Activated naive CD4-positive, alpha-beta T cell (primary cell): ENCODE measurements at places on chromosomes 5 and 9.

GRCh38 chr5:130115686-130116085 lies 211.4 kb downstream of the CHSY3 start:
- DNase-seq: no peak

DNA sequence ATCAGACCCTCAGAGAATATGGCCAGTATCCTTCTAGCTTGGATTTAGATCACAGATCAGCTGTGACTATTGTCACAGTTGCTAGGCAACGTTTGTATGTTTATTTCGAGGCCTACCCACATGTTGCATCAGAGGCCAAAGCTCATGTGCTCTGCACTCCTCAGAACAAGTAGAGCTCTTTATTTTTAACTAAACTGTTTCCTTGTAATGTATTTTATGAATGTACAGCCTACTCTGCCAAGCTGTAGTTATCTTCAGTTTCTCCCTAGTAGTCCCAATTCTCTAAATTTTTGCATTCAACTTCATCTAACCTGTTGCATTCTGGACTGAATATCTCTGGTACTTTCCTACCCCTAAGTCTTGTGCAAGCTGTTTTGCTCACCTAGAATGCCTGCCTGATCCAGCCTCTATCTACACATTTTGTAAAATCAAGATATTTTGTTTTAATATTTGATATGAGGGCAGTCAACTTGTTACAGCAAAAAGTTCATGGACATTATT lies 52.8 kb downstream of the CAST start:
- DNase-seq: no peak

GRCh38 chr5:52334367-52334766 lies 453.3 kb upstream of the ITGA1 start:
- DNase-seq: no peak

DNA sequence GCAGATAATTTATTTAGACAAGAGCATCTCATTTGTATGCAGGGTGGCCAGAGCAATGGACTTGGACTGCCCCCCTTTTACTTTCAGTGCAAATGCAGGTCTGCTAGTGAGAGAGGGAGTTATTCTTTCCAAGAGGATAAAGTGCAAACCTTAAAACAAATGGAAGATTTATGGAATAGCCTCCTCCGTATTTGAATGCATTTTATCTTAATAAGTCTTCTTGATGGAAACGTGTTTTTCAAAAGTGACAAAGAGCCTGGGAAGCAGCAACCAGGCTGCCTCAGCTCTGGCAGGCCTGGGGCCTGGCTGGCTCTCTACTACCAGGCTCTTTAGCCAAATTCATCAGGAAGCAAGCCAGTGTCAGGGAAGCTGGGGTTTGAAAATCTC lies 6.8 kb downstream of the NR2F1 start:
- DNase-seq: no peak

GRCh38 chr9:129568560-129569501 lies 52.1 kb downstream of the C9orf50 start:
- DNase-seq: no peak

- no peak for DNase-seq
Measured at GRCh38 chr5:59893429-59894227, at the start of gene PDE4D. PDE4D (minus strand) TSS chr5:59893726.

DNA sequence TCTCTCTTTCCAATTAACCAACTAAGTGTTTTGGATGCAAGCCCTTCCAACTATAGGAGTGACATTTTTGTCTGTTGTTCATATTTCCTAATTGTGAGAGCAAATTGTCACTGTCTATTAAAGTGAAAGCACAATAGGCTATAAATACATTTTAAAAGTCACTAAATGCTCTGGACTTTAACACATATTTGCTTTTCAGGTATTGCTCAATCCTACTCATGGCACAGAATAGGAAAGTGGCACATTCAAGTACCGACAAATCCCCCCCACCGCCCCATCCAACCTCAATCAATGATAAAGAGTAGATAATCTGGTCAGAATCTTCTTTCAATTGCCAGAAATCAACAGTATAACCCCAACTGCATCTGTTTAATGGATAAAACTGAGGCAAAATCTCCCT lies 419.8 kb downstream of the PLK2 start:
- no peak for DNase-seq

- DNase-seq: no peak
Measured at GRCh38 chr9:110451726-110452125, 114.1 kb upstream of the TXNDC8 start.

DNA sequence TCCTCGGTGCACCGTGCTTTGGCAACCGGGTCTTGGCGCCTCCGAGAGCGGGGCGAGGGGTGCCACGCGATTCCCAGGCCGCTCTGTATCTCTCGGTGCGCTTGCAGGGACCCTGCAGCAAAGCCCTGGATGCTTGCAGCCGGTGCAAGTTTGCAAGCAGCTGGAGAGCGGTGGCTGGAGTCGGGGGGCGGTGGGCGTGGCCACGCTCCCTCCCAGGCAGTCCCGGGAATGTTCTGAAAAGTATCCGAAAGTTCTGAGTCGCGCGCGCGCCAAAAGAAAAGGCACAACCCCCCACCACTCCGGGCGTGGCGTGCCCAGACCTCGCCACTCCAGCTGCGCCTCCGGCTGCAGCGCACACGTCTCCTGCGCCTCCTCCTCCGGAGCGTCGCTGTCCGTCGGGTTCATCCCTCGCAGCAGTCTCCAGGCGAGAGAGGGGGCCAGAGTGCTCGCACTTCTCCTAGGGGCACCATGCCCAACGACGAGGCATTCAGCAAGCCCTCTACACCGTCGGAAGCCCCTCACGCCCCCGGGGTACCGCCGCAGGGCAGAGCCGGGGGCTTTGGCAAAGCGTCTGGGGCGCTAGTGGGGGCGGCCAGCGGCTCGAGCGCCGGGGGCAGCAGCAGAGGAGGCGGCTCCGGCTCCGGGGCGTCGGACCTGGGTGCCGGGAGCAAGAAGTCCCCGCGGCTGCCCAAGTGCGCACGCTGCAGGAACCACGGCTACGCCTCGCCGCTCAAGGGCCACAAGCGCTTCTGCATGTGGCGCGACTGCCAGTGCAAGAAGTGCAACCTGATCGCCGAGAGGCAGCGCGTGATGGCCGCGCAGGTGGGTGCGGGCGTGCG lies at the start of gene DMRT1:
DMRT1 (plus strand) TSS at position 327 of the 839 bp plus-strand sequence; CDS start at position 469, 142 bp downstream.
- DNase-seq: no peak

DNA sequence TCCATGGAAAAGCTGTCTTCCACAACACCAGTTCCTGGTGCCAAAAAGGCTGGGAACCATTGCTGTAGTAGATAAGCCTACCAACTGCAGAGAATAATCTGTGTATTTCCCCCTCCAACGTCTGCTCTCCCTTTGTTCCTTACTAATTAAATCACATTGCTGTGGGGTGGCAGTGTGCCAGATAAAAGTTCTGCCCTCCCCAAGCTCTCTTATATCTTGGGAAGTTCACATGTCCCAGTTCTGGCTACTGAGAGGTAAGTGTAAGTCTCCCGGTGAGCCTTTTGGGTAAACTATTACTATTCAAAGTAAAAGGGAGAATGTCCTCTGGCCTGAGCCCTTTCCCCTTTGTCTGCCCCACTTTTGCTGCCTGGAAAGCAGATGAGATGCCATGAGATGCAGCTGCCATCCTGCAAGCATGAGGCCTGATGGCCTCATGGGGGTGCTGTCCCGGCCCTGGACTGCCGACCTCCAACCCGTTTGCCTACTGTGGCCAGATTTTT lies 14.7 kb downstream of the ENC1 start:
- DNase-seq: no peak
